Stimulated activated CD4-positive, alpha-beta T cell treated with anti-CD3 and anti-CD28 coated beads, Interleukin-2, amount 100 ng/mL, for 4 hours (primary cell): ENCODE measurements at places on chromosomes 2 and 18.

GRCh38 chr2:239225371-239225851 is 175.4 kb downstream of the HDAC4 start:
- DNase-seq, result no peak

DNA sequence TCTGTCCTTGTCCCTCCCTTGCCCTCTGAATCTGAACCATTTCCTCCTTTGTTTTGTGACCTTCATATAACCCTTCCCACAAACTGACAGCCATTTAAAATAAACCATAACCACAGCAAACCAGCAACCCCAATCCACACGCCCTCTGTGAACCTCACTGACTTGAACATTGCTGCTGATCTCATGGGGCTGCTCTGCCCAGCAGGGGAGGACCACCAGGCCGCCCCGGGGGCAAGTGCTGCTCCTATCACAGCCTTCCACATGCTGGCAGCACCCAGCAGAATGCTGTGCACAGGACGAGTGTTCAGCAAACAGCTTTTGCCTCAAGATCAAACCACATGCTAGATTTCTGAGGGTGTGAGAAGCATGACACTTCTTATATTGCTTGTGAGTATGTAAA is 73.9 kb upstream of the UXS1 start:
- DNase-seq, result no peak

GRCh38 chr2:239729151-239729550 is 296.0 kb downstream of the NDUFA10 start:
- DNase-seq, result no peak

DNA sequence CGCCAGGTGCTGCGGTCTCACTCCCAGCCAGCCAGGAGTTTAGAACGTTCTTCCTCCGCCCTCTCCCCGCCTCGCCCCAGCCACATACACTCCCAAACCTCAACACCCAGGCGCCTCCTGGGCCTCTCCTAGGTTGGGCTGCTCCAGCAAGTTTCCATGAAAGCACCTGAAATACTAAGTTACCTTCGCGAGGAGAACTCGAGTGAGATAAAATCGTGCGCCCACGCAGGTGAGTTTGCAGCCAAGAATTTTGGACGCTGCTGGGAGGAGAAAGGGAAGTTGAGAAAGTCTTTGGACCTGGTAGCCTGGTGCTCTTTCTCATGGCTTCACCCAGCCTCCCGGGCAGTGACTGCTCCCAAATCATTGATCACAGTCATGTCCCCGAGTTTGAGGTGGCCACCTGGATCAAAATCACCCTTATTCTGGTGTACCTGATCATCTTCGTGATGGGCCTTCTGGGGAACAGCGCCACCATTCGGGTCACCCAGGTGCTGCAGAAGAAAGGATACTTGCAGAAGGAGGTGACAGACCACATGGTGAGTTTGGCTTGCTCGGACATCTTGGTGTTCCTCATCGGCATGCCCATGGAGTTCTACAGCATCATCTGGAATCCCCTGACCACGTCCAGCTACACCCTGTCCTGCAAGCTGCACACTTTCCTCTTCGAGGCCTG is at the start of gene GPR39:
Gene GPR39, plus strand, starts transcription at position 83 of the 673 bp plus-strand sequence.
- DNase-seq, result no peak

GRCh38 chr2:113922784-113923183 is 32.9 kb downstream of the ACTR3 start:
- no peak for DNase-seq

GRCh38 chr18:39241534-39241933 is 1675.9 kb upstream of the CELF4 start:
- DNase-seq, result no peak

DNA sequence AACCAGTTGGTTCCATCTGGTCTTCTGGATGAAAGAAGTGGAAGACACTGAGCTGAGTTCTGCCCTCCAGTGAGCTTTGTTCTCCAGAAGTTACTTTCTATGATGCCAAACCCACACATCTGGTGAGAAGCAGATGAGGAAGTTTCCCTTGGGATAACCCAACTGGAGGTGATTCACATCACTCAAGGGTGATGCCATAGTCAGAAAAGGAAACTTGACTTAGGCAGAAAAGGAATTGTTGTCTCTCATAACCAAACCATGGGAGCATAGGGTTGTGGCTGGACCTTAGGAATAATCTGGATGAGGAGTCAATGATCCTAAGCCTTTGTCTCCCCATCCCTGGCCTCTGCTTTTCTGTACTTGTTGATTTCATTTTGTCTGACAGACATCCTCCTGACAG is 43.7 kb downstream of the CDC42EP3 start:
- DNase-seq, result no peak

DNA sequence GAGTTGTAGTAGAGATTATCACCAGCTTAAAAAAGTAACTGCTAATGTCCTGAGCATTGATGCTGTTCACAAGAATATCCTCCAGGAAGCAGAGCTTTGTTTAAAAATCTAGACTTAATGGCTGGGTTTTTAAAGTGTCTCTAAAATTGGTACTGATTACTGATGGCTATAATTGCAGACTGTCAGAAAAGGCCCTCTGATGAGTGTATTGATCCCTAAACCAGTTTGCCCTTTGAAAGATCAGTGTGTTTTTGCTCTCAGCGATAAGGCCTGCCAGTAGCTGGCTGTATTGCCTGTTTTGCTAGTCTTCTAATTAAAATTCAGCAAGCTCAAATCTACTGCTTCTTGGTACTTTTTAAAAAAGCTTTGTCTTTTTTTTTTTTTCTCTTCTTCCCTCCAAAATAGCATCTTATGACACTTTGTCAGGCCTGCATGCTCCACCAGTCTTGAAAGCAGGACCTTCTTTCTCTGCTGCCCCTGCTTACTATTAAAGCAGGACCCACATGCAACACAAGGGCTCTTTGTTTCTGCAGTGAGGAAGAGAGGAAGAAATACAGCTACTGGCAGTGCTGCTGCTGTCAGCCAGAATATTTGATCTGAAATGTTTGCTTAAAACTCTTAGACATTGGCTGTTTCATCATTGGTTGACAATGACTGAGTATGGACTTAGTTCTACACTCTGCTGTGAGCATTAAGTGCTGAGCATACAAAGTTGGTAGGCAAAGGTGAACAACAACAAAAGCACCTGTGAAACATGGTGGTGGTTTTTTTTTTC is 1.8 kb downstream of the SEC11C start:
- DNase-seq, result no peak

DNA sequence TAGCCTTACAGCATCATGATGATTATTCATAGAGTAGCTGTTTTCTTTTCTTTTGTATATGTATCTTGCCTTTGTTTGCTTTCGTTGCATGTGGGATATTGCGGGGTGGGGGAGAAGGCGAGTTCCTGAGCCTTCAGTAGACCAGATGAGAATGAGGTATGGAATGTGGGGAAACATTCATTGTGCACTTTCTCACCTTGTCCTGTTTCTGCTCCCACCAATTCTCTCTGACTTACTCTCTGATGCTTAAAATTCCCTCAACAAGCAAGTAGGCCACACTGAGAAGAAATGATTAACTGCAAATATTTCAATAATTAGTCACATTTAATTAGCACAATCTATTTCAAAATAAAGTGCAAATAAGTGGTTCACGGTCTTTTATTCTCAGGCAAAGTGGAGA is 31.0 kb downstream of the GKN2 start:
- no peak for DNase-seq

DNA sequence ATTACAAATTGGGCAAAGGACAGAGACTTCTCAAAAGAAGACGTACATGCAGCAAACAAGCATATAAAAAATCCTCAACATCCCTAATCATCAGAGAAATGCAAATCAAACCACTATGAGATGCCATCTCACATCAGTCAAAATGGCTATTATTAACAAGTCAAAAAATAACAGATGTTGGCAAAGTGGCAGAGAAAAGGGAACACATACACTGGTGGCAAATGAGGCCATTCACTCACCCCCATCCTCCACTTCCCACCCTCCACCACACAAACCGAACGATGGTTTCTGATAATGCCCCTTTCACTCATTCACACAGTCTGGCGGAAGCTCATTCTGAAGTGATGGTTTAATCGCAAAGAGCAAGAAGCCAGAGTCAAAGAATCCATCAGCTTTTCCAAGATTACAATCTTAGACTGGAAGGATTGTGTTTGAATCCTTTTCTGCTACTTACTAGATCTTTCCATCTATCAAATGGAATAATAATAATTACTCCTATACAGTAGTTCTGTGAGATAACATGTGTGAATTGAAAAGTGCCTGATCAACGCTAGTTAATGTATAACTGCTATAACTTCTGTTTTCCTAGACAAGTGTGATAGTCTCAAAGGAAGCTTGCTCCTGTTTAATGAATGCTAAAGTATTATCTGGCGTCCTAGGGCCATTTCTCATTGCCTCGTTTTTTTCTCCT is 16.9 kb upstream of the CD28 start:
- DNase-seq, result no peak

DNA sequence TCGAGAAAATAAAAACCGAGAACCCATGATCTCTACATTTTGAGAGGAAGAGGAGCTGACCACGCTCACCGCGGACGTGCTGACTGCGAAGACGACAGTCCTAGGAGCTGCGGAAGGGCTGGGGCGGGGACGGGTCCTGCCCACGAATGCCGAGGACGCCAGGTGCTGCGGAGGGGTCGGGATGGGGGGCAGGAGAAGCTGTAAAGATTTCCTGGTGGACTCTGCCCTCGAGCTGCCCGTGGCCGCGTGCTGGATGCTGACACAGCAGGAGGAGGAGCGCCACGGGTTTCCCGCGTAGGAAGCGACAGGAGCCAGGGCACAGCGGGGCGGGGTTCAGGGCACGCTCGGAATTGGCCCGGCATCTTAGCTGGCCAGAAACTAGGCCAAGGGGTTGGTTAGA is 22.2 kb downstream of the ZSCAN30 start:
- no peak for DNase-seq

DNA sequence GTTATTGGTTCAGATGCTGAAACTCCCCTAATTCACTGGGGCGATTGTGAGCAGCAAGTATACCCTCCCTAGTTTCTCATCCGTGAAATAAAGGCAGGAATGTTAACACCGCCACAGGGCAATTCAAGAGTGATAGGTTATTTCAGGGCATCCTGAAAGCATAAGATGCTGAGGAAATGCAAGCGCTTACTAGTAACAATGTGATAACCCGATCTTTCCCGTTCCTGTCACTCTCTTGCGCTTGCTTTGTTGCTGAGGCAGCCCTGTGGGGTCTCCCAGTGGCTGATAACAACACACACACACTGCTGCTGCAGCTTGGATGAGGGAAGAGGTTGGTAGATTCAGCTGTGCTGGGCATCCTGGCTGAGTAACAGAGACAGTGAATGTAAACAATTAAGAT is 259.3 kb downstream of the AGPS start:
- DNase-seq, result no peak

DNA sequence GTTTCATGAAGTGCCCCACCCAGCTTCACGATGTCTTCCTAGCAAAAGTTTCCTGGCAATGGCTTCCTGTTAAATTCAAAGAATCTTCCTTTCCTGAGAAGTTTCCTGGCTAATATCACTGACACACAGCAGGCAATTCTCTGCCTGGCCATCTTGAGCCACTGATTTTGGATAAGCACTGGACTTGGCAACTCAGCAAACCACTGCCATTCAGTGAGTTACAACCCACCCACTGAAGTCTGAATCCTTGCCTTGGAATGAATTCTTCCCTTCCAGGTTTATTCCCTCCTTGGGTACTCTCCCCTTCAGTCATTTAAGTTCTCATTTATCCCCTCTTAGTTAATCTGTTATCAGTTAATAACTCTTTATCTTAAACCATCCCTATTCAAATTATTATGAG is 426.0 kb downstream of the MBD2 start:
- no peak for DNase-seq

- DNase-seq, result no peak
Observed at GRCh38 chr2:25473758-25474340, 132.1 kb upstream of the DNMT3A start.

- DNase-seq, result peak; percentile 13
Observed at GRCh38 chr2:190678444-190679162, 29.7 kb downstream of the NAB1 start.

GRCh38 chr2:86788165-86788564 is 2.5 kb downstream of the CD8A start:
- no peak for DNase-seq

DNA sequence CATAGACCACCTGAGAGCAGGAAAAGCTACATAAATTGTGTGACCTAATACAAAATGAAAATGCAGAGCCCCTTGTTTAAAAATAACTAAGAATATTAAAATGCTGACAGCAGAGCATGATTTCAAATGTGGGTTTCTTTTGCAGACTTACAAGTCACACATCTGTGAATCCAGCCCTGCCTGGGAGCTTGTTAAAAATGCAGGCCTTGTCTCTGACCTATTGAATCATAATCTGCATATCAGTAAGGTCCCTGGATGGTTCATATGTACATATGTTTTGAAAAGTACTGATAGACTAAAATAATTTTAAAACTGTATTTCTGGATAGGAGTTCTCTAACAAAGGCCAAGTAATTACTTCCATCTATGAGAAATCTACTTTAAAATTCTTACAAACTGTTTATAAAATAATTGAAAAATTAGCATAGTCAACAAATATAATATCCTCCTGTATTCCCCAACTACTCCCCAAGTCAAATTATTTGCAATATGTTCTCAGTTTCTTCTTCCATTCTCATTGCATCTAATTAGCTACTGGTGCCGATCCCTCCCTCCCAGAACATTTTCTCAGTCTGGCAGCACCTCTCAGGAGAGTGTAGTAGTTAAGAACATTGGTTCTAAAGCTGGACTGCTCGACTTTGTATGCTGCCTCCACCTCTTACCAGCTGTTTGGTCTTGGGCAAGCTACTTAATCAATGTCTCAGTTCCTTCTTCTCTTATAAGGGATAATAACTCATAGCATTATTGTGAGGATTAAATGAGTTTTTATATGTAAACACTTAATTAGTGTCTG is 1040.4 kb upstream of the CDH2 start:
- no peak for DNase-seq

DNA sequence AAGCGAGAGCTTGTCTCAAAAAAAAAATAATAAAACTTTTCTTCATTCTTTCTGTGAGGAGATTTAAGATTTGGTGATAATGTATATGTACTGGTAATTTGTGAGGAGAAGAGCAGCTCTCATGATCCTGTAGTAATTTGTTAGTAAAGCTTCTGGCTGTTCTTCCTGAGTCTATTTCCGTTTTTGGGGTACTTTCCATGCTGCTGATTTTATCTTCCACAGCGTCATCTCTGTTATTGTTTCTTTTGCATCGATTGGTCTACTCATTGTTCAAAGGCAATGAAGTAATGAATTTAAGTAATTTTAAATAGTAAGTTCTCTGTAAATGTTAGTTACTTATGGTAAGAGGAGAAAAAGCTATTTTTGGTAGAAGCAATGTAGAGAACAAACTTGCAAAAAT is 12.0 kb downstream of the NDUFAF7 start:
- no peak for DNase-seq

- no peak for DNase-seq
Observed at GRCh38 chr2:14428056-14428455, 204.5 kb upstream of the LRATD1 start.

GRCh38 chr2:218870984-218871344 is 9.7 kb upstream of the WNT10A start:
- DNase-seq, result no peak

- no peak for DNase-seq
Observed at GRCh38 chr2:73811878-73812277, 16.9 kb upstream of the STAMBP start.

DNA sequence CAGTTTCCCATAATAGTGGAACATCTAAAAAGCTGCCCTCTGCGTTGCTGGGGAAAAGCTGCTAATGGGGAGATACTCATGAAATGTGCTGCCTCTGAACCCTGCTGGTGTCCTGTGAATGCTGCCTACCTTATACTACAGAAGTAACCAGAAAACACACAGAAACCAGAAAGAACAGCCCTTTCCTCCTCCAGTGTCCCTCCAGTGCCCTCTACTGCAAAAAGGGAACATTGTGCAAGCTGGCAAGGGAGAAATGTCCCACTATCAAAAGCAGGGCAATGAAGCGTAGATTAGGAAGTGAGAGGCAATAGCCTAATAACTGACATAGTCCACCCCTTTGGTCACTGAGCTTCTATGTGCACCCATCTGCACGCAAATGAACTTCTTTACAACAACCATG is 162.7 kb upstream of the ETAA1 start:
- no peak for DNase-seq
